ENCODE measurements at places on chromosomes 1 and 21.

DNA sequence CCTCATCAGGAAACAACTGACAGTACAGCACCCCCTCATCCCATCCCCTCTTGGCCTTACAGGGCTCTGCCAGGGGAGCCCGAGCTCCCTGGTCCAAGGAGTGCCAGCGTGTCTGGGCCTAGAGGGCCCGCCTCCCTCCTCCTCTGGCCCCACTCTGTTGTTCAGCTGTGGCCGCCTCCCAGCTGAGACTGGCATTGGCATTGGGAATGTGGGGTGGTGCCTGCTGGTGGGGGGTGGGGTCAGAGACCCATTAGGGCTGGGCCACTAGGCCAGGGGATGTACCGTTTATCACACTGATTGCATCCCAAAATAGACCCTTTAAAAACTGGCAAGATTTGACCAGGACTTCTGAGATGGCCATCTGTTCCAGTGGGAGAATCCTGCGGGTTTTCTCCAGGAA, 1.4 kb downstream of the LDLRAP1 start:
- no peak for DNase-seq

DNA sequence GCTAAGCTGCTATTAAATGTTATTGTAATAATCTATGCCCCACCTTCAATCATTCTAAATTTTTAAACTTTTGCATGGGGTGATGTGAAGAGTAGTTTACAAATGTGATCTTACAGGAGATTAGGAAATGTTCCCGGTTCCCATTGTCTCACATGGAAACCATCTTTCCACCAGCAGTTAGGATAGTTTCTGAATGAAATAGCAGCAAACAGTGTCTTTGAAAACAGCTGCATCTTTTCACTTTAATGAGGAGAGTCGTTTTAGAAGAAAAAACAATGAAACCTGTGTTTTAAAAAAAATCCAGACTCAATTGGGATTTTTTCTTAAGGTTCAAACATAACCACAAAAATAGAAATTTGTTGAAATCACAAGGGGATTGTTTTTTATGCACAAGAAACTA, 134.2 kb downstream of the TLR5 start:
- no peak for DNase-seq

- no peak for DNase-seq
These were observed 7.9 kb upstream of the AK5 start for GRCh38 chr1:77273891-77274290.

GRCh38 chr1:212260557-212261355, 24.5 kb upstream of the PPP2R5A start:
- DNase-seq: no peak

- no peak for DNase-seq
These were observed 43.4 kb downstream of the RPS6KC1 start for GRCh38 chr1:213094446-213094845.

GRCh38 chr1:41442697-41443251, 41.7 kb downstream of the EDN2 start:
- DNase-seq: no peak

DNA sequence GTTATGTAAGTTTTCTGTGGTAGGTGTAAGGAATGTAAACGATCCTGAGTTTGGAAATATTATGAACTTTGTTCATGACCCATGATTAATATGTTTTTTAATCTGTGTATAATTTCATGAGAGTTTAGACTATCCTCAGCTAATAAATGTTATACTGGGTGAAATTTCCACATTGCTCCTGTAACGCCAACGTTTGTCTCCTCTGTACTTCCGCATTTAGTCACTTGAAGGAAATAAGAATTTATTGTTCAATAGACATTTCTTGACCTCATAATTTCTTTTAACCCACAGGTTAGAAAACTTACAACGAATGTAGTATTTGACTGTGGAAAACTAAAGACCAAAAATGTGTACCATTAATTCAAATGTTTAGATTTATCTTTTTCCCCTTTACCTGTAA, 876 bp downstream of the KCNJ15 start:
- no peak for DNase-seq

DNA sequence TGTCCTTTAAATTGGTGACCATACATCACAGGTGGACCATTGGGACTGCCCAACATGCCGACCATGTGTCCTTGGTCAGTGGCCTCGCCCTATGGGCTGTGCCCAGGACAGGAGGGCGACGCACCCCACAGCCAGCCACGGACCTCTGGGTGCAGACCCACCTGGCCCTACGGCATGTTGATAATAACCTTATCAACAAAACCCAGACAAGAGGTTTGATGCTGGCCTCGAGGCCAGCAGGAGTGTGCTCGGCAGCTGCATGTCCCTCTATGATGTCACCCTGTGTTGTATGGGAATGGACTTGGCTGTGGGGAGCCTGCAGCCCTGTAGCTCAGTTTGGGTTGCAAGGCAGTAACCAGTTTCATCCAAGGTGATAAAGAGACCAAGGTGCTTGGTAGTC, 32.1 kb downstream of the SLC37A1 start:
- DNase-seq: no peak

- DNase-seq: no peak
These were observed 37.1 kb upstream of the RAP1GAP start for GRCh38 chr1:21706151-21706835.

DNA sequence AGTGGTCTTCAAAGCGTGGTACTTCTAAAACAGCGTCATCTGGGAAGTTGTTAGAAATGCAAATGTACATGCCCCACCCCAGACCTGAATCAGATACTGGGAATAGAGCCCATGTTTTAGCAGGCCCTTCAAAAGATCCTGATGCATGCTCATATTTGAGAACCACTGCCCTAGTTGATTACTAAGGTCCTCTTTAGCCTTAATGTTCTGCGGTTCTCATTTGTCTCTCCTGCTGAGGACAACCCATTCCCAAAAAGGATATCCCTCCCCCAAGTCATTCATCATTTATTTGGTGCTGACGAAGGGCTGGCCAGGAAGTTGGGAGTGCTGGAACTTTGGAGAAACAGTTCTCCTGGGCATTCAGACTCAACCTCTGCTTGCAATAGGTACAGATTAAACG, 92.4 kb upstream of the RALGPS2 start:
- no peak for DNase-seq

DNA sequence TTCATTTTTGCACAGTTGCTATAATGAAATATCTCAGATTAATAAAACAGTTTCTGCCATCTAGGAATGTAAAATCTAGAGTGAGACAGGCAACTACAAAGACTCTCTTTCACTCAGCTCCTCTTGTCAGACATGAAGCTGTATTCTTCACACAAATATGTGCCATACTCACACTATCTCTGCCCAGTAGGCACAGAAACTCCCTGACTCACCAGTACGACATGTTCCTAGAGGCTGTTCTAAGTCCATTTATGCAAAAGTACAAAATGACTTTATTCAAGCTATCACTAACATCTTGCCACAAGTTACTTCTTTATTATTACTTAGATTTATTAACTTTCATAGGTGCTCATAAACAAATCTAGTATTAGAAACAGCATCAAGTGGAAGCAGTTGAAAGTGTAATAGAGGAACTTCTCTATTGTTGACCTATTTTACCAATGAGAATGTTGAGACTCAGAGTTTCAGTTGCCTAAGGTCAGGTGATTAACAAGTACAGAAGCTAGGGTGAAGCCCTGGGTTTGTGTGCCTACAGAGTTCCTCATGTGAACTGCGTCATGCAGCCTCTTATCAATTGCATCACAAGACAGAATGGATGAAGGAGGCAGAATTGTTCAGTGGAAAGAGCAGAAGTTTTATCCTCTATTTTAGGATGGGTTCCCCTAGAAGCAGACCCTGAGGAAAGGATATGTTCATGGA, 98.9 kb downstream of the RGS2 start:
- no peak for DNase-seq

- DNase-seq: no peak
These were observed 252.2 kb downstream of the SMYD3 start for GRCh38 chr1:246254854-246255253.

DNA sequence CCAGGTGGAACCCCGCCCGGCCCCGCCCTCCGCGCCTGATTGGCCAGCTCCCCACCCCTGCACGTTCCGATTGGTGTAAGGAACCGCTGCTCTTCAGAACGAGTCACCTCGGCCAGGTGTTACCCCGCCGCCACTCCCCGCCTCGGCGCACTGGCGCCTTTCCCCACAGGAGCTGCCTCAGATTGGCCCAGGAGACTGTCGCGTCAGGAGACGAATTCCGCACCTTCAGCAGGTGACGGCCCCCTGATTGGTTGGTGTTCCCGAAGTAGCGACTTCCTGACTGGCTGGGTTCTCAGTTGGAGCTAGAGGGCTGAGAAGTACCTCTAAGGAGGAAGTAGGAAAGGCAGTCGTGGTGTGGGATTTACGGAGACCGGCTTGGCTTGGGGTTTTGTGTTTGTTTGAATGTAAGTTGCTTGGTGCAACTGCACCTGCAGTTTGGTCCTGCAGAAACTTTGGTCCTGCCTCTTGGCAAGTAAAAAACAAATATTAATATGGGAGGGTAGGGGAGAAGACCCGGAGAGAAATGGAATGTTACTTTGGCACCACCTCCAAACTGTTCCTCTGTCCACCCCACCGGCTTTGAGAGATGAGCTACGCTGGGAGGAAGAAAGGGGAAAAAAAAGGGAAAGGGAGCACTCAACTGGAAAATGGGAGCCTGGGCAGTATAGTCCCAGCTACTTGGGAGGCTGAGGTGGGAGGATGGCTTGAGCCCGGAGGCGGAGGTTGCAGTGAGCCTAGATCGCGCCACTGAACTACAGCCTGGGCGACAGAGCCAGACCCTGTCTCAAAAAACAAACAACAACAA, 415 bp upstream of the F11R start:
- DNase-seq: peak; percentile 68

GRCh38 chr1:98896711-98897445, 107.8 kb downstream of the PLPPR5 start:
- DNase-seq: no peak

GRCh38 chr1:209685821-209686220, 10.6 kb downstream of the G0S2 start:
- DNase-seq: no peak

DNA sequence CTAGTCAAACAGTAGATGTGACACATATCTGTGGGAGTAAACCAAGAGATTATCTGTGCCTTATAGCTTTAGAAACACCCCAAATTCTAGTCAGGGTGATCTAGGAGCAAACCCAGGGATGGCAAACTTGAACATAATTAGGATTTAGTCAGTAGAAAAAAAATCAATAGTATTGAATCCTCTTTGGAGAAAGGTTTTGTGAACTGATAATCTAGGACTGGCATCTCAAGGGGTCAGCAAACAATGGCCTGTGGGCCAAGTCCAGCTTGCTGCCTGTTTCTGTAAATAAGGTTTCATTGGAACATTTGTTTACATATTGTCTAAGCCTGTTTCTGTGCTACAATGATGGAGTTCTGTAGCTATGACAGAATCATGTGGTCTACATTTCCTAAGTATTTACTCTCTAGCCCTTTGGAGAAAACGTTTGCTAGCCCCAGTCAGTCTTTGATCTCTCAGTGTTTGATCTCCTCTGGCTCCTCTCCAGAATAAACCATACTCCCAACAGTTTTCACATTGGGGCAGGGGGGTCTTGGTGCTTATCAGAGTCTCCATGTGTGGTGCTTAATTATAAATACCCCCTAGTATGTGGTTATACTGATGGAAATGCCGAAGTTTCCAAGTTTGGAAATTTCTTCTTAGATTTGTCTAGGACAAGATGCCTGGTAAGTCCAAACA, 385.8 kb downstream of the NTNG1 start:
- no peak for DNase-seq

GRCh38 chr1:10252508-10252907, 42.1 kb downstream of the KIF1B start:
- DNase-seq: no peak

Data from stimulated activated CD8-positive, alpha-beta memory T cell treated with anti-CD3 and anti-CD28 coated beads, Interleukin-7, amount 100 ng/mL, for 24 hours (primary cell).